ENCODE measurements at places on chromosomes 1 and 21.

GRCh38 chr1:183838221-183838620 is 33.3 kb downstream of the RGL1 start:
- no peak for DNase-seq

DNA sequence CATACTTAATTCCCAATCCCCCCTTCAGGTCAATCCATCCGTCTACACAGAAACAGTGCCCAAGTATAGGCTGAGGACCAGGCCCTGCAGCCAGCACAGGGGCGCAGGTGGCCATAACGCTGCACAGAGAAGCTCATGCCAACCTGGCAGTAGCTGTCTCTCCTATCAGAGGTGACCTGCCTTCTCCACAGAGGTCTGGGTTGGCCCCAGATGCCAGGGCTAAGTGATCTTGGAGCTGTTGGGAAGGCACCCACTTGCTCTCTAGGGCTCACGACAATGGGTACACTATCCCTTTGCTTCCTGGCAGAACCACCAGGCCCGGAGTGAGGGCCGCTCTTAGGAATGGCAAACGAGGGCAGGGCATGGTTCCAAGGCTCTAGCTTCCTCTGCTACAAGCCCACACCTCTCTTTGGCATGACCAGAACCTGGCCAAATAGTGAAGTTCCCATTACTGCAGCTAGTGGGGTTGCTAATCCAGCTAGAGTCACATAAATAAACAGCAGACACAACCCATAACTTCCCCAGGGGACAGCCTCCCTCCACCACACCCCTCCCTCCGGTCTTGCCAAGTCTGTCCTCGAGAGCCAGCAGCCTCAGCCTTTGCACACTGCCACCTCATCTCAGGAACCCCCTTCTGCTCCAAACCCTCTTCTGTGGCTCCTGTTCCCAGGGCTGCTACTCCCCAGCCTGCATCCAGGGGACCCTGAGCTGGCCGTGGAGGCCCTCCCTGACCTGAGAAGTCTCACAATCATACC is 113.0 kb downstream of the GLIS1 start:
- DNase-seq: no peak

GRCh38 chr1:89364954-89365550 is 1.2 kb downstream of the GBP6 start:
- DNase-seq: no peak

- DNase-seq: no peak
These were observed 31.0 kb downstream of the AGO4 start for GRCh38 chr1:35838693-35839245.

- no peak for DNase-seq
These were observed 62.8 kb downstream of the EDEM3 start for GRCh38 chr1:184691719-184692324.

DNA sequence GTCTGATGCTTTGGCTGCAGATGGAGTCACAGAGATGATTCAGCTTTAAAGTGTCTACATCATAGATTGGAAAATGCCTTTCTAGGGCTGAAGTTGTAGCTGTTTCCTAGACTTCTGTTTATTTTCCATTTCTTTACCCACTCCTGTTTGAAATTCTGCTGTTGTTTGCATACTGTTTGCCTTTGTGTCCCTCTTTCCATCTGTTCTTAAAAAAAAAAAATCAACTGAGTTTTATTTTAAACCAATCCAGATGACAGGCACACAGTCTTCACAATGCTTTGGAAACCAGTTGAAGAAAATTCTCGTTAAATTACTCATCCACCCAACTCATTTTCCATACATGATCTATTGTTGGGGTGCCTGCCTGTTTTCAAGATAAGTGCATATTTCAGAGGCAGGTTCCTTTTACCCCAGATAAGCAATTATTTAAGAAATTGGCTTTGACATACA is 245.9 kb downstream of the DISC1 start:
- DNase-seq: no peak

DNA sequence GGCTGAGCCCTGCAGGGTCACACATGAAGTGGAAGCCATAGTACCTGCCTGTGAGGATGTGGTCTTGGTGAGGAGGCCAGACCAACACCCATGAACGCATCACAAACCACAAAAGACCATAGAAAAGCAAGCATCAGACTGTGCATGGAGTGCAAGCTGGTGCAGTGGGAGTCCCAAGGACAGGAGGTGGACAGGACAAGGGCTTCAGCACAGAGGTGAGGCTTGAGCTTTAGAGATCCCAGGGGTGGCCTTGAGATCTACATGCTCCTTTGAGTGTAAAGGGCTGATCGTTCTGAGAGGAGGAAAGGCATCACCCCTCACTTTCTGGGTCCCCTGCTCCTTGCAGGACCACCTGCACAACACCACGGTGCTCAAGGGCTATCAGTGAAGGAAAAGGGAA is 111.9 kb upstream of the F3 start:
- DNase-seq: no peak

DNA sequence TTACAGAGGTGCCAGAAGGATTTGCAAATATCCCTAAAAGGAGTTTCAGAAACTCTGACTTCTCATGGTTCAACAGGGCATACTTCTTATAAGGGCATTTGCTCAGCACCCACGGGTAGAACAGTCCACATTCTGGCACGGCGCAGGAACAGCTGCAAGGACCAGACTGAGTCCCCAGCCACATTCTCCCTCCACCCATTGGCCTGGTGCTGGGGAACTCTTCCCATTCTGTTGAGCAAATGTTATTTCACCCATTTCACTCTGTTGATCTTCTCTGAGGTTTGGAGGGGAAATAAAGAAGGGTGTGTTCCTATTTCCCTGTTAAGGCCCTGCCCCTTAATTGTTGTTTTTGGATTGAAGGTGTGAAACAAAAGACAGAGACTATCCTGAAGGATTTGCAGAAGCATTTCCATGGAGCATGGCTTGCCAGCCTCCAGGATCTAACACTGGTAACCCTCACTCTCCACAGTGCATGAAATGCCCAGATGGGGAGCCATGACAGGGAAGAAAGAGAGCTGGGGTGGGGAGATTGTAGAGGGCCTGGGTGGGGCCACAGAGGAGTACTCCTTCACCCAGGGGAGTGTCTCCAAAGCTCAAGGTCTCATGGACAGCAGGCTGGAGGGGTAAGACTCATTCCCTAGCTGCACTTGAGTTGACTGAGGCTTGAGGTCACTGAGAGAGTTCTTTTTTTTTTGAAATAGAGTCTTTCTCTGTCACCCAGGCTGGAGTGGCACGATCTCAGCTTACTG is 35.0 kb downstream of the INAVA start:
- DNase-seq: no peak

DNA sequence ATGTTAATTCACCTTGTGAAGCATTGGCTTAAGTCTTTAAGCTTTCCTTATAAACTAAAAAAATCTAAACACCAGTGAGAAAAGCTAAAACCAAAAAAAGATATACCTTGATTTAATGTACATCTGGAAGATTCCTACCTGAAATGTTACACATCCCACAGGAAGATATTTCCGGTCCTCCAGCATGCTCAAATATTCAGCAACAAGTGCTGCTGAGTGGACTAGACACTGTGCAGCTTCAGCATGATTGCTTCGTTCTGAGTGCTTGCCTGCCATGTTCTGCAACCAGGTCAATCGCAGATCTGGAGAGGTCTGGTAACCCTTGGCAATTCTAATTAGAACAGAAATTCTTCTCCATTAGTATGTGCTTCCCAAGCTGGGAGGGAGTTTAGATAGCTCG is 57.3 kb downstream of the USP1 start:
- DNase-seq: no peak

DNA sequence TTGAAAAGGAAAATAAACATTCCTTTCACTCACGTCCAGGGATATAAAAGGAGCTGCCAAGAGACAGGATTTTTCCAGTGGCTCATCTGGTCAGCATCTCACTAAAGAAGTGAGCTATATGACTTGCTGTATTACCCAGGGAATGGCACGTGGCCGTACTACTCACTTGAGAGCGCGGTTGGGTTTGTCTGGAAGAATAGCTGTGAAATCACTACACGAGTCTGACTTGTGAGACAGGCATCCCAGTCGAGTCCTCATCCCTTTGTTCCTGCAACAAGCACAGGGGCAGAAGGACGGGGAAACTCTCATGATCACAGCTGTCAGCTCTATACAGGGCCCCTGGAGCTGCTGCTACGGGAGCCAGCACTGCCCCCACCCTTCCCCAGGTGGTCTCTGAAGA is 17.7 kb downstream of the RGS8 start:
- DNase-seq: no peak

- no peak for DNase-seq
These were observed 403.4 kb downstream of the MATN1 start for GRCh38 chr1:30319765-30320580.

GRCh38 chr1:46812065-46812963 is 13.5 kb downstream of the CYP4B1 start:
- no peak for DNase-seq

- no peak for DNase-seq
These were observed 28.4 kb upstream of the TMEM125 start for GRCh38 chr1:43241413-43241836.

- no peak for DNase-seq
These were observed 31.6 kb downstream of the LRP8 start for GRCh38 chr1:53296117-53296749.

DNA sequence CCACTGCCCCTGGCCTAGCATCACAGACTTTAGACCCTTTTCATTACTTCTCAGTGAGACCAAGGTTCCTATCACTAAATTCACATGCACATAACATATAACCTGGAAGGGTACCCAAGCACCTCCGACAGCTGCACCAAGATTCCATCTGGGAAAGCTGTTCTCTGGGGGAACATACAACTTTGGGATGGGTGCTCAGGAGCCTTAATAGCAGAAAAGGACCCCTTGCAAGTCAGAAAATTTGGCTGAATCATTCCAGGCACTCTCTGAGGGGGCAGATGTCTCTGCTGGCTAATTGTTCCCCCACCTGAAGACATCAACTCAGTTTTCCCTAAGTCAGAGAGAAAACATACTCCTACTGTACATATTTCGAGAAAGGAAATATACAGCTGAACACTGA is 41.3 kb upstream of the PSEN2 start:
- no peak for DNase-seq

DNA sequence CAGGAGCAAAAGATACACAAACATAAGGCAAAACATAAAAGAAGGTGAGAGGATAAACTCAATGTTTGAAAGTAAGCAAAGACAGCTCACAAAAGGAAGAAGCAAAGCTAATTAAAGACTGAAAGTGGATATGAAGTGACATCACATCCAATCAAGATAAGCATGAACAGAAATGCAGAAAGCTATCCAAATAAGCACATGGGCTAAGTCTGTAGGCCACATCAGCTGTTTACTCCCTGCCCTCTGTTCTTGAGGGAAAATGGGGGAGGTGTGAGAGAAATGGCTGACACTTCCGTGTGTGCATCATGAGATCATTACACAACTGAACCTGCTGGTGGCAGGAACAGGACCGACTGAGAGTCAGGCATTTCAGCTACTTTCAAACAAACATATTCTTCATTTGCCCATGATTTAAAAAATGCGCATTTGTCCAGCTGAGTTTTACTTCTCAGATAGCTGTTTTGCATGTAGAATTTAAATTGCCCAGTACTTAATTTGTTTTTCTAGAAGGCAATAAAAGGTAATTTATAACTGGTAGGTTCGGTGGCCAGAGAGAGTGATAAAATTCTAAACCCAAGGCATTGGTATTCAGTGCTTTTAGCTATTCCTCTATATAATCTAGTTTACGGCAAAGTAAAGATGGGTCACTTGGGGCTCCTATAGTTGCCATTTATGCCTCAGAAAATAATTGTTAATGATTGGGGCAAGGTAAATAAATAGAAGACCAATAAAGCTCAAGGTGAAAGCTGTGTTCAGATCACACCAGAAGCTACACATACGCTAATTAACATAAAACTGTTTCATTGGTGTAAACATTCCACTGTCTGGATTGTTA is 27.2 kb upstream of the MAN1A2 start:
- no peak for DNase-seq

DNA sequence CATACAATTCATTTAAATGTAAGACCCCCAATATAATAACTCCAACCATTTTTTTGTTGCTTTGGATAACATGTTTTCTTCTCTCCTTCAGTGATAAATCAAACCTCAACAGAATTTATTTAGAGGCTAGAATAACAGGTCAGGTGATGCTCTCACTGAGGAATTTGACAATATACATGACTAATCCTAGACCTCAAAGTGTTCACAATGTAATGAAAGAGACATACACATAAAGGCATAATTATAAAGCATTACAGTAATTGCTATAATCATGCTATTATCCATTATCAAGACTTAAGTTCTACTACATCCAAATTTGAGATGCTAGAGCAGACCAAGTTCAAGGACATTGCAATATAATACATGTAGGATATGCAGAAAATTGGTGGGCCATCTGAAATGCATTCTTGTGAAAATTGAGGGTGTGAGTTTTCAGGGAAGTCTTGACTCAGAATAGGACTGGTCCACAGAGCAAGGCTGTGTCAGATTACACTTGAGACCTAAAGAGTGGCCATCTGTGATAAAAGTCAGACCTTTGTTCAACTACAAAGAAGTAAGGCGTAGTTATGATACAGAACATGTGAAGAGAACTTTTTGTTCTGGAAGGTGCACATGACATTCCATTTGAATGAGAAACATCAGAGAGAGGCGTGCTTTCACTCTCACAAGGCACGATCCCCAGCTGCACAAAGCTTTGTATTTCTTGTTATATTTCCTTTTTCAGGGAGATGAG is 45.5 kb downstream of the UTP25 start:
- no peak for DNase-seq

GRCh38 chr1:172742599-172743500 is 83.9 kb downstream of the FASLG start:
- no peak for DNase-seq

DNA sequence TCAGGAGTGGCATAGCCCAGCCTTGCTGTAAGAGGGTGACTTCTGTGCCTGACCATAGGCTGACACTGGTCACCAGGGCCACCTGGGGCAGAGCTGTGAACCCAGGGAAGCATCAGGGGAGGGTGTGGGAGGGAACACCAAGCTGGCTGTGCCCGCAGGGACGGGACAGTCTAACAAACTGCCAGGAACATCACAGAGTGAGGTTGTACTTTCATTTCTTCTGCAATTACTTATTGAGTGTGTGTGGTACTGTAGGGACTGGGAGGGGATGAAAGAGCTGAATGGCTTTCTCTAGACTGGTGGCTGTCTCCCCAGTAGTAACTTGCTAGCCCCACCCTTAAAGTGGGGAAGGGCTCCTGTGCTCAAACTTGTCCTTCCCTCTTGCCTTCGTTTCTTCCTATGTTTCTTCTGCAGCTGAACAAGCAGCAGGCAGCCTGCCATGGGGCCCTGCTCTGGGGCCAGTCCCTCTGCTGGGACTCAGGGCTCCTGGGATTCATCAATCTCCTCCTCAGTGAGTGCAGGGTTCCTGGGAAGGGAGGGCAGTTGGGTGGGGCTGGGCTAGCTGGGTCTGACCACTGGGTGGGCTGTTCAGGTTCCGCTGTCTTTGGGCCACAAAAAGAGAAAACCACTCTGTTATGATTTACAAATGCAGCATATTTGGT is 39.7 kb upstream of the ETV3 start:
- DNase-seq: no peak

Data from GM19239 (cell line).